Activated CD4-positive, alpha-beta T cell treated with anti-CD3 and anti-CD28 coated beads for 4 hours (primary cell): ENCODE measurements at places on chromosomes 6 and 20.

DNA sequence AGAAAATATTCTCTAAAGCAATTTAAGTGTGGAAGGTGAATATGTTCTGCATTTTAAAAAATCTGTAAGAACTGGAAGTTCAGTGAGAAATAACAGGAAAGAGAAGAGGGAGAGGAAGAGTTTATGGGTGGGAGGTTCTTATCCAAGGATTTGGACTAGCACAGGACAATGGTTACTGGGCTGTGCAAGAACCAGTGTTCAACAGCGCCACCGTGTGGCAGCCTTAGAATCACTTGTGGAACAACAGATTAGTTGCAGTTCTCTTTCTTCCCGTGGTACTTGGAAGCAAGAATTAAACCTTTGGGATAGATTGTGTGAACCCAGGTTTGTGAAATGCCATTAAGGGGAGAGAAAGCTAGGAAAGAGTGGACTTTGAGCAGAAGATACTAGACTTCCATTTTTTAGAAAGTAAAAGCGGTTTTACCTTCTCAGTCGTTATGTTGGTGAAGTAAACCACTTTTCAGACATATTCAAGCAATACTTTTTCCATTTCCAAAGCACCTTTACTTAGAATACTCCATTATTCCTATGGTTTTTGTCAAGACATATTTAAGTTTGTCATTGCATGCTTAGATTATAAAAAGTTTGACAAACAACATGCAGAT lies 436.7 kb downstream of the RNF144B start:
- no peak for DNase-seq

DNA sequence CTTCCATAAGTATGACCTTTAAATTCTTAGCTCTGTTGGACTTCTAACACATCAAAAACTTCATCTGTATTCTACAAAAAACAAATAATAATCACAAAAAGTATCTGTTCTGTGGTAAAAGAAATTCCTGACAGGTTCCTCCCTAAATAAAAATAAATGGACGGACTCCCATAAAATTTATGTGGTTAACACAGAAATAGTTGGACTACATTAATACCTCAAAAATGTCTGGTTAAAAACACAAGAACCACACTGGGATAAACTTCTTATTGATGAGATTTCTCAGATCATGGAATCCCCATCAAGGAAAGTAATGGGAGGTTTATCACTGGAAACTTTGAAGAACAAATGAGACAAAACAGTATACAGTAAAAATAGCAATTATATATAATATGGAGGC lies 172.4 kb downstream of the MOXD1 start:
- DNase-seq, result no peak

DNA sequence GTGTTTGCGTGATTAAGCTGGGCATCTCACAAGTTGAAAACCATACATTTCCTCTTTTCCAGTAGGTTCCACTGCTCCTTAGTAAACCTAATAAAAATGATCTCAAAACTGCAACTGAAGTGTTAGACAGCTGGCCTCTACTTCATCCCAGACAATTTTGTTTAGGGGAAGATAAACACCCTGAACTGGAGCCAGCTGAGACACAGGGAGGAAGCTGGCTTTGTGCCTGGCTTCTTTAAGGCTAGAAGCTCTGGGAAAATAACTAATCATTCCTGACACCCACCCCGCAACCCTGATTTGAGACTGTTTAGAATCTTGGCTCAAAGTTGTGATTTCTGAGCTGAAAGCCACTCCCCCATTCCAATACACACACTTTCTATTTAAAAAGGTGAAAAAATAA lies 11.6 kb downstream of the PTPRT start:
- no peak for DNase-seq

DNA sequence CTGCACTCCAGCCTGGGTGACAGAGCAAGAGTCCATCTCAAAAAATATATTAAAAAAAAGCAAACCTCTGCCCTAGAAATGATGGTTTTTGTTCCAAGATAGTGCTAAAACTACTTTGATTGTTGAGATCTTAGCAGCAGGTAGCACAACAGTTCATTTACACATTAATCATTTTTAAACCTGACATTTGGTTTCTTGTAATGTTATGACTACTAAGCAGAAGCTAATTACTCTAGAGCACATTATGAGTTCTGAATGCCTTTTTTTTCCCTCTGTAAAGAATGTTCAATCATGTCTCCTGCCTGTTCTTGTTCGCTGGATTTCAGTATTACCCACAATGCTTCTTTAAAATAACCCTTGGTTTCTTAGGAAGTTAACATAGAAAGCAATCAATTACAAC lies 24.7 kb upstream of the PHF3 start:
- no peak for DNase-seq

DNA sequence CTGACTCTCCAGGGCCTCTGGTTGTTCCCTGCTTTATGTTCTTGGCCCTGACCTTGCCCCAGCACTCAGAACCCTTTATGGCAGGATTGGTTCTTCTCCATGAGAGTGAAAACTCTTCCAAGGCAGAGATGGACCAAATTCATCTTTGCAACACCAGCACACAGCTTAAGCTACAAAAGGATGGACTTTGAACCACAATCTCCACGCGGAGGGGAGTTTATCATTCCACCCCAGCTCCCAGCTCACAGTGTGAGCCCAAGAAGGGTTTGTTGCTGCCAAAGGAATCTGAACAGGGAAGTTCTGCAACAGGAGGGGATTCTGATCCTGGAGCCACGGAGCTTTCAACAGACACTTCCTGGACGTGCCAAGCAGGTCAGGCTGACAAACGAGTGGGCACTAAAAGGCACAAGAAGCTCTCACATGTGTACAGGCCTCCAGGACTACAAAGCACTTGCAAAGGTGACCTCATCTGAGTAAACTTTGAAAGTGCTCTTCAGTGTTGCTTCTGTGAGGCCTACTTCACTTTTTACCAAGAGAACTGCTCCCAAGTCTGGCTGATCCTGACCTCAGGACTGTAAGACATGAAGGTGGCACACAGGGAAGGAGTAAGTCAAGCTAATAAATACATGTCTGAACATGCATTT lies 8.9 kb downstream of the FITM2 start:
- no peak for DNase-seq

GRCh38 chr20:40592941-40593340 lies 96.1 kb downstream of the MAFB start:
- no peak for DNase-seq

- no peak for DNase-seq
Measured at GRCh38 chr20:6148073-6148472, 25.2 kb upstream of the FERMT1 start.

DNA sequence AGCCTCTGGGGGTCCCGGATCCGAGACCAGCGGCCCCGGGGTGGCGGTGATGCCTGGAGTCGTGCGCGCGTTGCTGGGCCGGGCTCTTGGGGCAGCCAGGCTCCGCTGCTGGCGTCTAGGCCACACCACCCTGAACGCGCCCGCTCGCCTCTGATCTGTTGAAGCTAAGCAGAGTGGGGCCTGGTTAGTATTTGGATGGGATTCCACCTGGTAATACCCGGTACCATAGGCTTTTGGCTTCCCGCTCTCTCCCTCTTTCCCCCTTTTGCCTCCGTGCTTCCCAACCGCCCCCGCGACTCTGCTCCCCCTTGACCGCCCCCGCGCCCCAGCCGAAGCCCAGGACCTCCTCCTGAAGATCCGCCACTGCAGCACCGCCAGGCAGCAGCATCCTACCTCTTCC lies 1383.5 kb upstream of the DEFB115 start:
- DNase-seq, result peak; percentile 30

GRCh38 chr6:75612434-75612833 lies 10.8 kb downstream of the SENP6 start:
- no peak for DNase-seq

DNA sequence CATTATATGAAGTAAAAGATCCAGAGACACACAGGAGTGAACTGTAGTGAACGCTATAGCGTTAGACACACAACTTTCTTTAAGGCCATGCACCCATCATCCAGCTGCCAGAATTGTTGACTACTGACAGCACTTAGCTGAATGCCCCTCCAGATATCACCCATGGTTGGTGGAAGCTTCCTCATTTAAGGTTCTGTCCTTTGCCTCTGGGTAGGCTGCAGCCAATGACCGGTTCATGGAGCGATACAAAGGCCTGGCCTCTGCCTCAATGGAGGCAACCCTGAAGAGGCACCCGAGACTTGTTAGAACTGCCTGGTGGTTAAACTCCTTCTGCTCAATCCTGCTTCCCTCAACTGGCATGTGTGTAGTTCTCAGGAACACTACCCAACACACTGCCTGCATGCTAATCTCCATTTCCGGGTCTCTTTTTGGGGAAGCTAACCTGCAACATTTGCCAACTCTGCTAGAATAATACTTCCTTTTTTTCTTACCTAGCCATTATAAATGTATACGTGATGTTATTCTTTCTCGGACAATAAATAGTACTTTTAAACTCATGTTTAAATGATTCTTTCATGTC lies 49.8 kb upstream of the THEMIS start:
- no peak for DNase-seq

DNA sequence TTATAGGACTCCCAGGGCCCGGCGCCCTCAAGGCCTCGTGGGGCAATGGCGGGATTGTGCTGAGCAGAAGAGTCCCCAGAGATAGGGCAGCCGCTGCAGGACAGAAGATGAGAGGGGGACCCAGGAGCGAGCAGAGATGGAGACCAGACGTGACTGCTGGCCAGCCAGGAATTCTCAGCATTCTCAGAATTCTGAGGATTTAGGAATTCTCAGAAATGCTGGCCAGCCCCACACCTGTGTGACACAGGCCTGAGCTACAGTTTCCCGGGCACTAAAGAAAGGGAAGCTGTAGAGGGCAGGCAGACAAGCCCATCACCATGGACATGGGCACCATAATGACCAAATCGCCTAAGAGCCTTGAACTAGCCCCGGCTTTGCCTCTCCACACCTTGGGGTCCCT lies 186.2 kb upstream of the CDH4 start:
- no peak for DNase-seq

GRCh38 chr6:105363100-105363754 lies 39.7 kb downstream of the PREP start:
- no peak for DNase-seq

DNA sequence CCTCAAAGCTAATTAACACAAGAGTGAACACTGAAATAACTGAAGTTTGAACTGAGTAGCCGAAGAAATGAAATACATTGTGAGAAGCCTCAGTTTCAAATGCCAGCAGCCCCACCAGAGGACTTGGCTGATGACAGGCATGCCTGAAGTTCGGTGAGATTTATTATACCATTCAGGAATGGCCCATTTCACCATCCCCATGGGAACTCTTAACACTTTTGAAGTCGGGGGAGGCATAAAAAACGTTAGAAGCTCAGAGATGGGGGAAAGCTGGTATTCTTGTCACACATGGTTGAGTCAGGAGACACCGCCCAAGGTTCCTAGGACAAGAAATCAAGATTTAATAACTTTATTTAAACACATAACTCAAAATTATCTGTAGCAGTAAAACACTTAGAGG lies 17.6 kb upstream of the SLC22A3 start:
- DNase-seq, result no peak

DNA sequence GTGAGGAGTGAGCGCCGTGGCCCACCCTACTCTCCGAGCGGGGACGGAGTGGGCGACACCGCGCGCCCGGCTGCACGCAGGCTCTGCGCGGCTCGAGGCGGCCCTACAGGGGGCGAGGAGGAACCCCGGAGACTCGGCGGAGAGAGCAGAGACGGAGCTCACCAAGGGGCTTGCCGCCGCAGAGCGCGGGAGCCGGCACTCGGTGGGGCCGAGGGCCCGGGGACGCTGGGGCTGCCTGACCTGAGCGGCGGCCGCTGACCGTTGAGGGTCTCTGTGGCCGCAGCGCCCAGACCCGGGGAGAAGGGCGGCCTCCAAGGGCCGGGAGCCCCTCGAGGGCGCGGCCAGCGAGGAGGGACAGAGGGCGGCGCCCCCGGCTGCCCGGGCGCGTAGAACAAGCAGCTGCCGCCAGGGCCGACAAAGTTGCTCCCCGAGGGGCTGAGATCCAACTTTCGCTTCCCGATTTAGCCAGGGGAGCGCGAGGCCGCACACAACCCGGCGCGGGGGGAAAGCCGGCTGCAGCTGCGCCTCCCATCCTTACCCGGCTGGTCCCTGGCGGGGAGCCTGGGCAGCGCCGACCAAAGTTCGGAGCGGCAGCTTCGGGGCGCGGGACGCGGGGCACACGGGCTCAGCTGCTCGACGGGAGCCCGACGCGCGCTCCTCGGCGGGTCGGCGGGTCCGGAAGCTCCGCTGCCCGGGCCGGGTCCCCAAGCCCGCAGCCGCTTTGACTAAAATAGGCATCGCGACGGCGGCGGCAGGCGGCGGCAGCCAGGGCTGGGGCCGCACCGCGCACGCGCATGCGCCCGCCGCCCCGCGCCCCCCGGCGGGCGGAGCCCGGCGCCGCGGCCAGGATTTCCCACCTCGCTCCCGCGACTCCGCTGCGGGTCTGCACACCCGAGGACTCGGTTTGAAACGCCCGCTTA lies 43.1 kb downstream of the POPDC3 start:
- no peak for DNase-seq

GRCh38 chr20:4795394-4795793 lies 73.7 kb downstream of the PRND start:
- DNase-seq, result peak; percentile 49

- DNase-seq, result no peak
Measured at GRCh38 chr20:41370176-41370575, 3.6 kb upstream of the EMILIN3 start.

GRCh38 chr6:142805042-142805441 lies 139.9 kb downstream of the HIVEP2 start:
- no peak for DNase-seq

- DNase-seq, result peak; percentile 81
Measured at GRCh38 chr20:57398231-57398821, 7.1 kb downstream of the RBM38 start.

DNA sequence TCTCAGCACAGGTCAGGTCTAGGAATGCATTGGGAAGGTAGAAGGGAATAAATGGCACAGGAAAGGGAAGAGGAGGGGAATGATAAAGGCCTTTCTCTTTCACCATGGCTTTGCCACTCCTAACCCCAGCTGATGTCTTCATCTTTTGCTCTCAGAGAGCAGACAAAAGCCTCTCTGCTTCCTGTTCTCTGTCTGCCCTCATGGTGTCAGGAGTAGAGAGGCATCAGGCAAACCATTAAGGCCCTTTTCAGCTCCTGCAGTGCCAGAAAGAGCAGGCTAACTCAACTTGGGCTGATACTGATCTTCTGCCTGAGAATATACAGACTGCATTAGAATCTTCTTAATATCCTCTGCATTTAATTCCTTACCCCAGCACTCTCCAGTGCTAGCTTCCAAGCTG lies 48.0 kb upstream of the STXBP5 start:
- no peak for DNase-seq
